ENCODE measurements at places on chromosomes 4 and X.

DNA sequence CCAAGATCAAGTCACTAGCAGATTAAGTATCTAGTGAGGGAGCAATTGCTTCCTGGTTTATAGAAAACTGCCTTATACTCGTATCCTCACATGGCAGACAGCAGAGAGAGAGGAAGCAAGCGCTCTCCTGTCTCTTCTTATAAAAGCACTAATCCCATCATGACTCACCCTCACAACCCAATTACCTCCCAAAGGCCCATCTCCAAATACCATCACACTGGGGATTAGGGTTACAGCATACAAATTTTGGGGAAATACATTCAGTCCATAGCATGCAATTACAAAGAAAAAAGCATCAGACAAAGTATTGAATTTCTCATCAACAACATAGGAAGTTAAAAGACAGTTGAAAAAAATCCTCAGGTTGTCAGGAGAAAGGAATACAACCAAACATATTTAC is 292.6 kb downstream of the IQCM start:
- H3K36me3 ChIP-seq = no peaks in the 10 kb centered on the region
- no peaks in the 10 kb centered on the region for H3K27me3 ChIP-seq
- peaks cover 5% of the 10 kb centered on the region for H3K4me1 ChIP-seq
- no peak for DNase-seq
- no peak overlapping the region for H3K27ac ChIP-seq

DNA sequence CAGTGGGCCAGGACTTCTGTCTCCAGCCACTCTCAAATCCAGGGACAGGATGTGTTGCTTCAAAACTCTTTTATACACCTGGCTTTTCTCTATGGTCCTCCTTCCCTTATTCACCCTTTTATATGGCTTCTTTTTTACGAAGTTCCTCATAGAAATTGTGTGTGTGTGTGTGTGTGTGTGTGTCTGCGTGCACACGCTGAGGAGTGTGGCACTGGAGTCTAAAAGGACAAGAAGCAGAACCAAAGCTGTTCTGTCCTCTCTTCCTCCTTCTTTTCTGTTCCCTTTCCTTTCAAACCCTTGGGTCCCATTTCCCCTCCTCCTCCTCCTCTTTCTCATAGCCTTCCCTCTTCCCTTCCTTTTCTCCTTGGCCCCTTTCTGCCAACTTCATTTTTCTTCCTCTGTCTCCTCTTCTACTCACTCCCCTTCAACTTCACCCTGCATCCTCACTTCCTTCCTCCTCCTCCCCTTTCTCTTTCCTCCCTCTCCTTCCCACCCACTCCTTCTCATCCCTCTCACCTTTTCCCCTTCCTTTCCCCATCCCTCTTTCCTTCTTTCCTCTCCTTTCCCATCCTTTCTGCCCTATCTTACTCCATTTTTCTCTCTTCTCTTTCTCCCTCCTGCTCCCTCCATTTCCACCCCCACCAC is 360.5 kb downstream of the MID1IP1 start:
- no peak for DNase-seq
- peaks cover 31% of the 10 kb centered on the region for H3K27me3 ChIP-seq
- no peaks in the 10 kb centered on the region for H3K36me3 ChIP-seq
- H3K4me3 ChIP-seq = no peak overlapping the region
- H3K4me1 ChIP-seq = peaks cover 4% of the 10 kb centered on the region

DNA sequence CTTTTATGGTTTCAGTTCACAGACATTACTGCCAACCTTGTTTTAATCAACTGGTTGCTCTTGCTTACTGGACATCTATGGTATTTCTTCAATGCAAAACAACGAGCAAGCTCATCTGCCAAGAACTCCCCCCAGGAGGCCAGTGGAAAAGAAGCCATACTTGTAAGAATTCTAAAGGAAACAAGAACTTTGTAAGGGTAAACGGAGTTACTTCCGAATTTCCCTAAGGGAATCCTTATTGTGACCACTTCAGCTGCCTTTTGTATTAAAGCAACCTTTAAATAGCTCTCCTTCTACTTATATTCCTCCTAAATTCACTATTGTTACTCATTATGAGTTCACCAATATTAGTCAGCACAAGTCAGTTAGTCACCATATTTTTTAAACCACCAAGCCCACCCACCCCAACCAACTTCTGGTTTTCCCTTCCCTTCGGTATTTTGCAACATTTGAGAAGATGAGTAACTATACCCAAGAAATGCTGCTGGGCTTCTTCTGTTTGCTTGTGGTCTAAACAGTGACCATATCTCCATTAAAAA is 602.8 kb upstream of the DIPK2B start:
- H3K36me3 ChIP-seq = no peaks in the 10 kb centered on the region
- no peak overlapping the region for H3K4me3 ChIP-seq
- peaks cover 29% of the 10 kb centered on the region for H3K4me1 ChIP-seq
- no peak for DNase-seq
- no peaks in the 10 kb centered on the region for H3K27me3 ChIP-seq
- H3K27ac ChIP-seq = no peak overlapping the region

- peaks cover 26% of the 10 kb centered on the region for H3K4me1 ChIP-seq
- H3K36me3 ChIP-seq = no peaks in the 10 kb centered on the region
- H3K27ac ChIP-seq = no peak overlapping the region
- H3K4me3 ChIP-seq = no peak overlapping the region
Observed at GRCh38 chrX:134554291-134554690, 94.3 kb downstream of the HPRT1 start.

- peaks cover 3% of the 10 kb centered on the region for H3K36me3 ChIP-seq
- H3K4me3 ChIP-seq = no peak overlapping the region
- H3K4me1 ChIP-seq = peaks cover 29% of the 10 kb centered on the region
- no peaks in the 10 kb centered on the region for H3K27me3 ChIP-seq
Observed at GRCh38 chr4:18014269-18014668, 7.3 kb downstream of the LCORL start.

- DNase-seq = no peak
- peaks cover 9% of the 10 kb centered on the region for H3K4me1 ChIP-seq
- H3K36me3 ChIP-seq = no peaks in the 10 kb centered on the region
Observed at GRCh38 chrX:462853-463252, 76.1 kb upstream of the PPP2R3B start.

GRCh38 chr4:186485561-186486062 is 69.8 kb downstream of the MTNR1A start:
- H3K36me3 ChIP-seq = peaks cover 16% of the 10 kb centered on the region
- H3K27me3 ChIP-seq = no peaks in the 10 kb centered on the region
- H3K4me3 ChIP-seq = peak overlapping the region; percentile 80
- peak overlapping the region; percentile 75 for H3K27ac ChIP-seq

DNA sequence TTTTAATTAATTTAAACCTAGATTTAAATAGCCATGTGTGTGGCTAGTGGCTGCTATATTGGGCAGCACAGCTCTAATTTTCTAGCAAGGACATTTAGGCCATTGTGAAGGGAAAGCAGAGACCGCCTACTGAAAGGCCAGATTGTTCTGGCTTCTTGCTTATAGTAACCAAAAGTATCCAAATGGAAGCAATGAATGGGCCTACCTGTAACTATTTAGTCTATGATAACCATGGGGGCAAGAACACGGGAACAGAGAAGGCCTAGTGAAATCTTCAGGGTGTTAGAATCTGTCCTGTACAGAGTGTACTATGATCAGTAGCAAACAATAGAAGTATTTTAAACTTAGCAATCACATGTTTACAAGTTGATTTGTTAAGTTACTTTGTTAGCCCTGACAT is 16.5 kb upstream of the HPRT1 start:
- no peaks in the 10 kb centered on the region for H3K27me3 ChIP-seq
- H3K4me1 ChIP-seq = peaks cover 12% of the 10 kb centered on the region
- H3K36me3 ChIP-seq = peaks cover 7% of the 10 kb centered on the region
- H3K27ac ChIP-seq = no peak overlapping the region

- DNase-seq = peak; percentile 19
- peaks cover 23% of the 10 kb centered on the region for H3K4me1 ChIP-seq
- H3K27me3 ChIP-seq = no peaks in the 10 kb centered on the region
- H3K4me3 ChIP-seq = no peak overlapping the region
Observed at GRCh38 chrX:22063284-22063683, 31.2 kb downstream of the PHEX start.

DNA sequence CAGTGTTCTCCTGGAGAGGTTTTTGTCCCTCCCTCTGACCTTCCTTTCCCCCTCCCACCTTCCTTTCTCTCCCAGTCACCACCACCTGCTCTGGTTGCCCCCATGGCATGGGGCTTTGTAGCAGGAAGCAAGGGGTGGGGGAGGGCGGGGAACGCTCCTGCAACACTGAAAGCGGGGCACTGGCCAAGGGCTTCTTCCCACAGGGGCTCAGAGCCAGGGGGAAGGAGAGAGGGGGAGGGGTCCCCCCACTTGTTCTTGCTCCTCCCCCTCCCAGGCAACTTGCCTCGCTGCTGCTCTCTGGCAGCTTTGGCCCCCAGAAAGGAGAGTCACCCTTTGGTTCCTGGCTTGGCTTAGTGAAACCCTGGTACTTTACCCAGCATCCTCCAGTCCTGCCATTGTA is 48.4 kb downstream of the BCORL1 start:
- DNase-seq = no peak
- H3K4me1 ChIP-seq = peaks cover 9% of the 10 kb centered on the region
- no peaks in the 10 kb centered on the region for H3K27me3 ChIP-seq
- peak overlapping the region; percentile 78 for H3K27ac ChIP-seq
- peaks cover 17% of the 10 kb centered on the region for H3K36me3 ChIP-seq
- H3K4me3 ChIP-seq = no peak overlapping the region

GRCh38 chrX:39150220-39150619 is 349.0 kb downstream of the MID1IP1 start:
- no peaks in the 10 kb centered on the region for H3K27me3 ChIP-seq
- no peak for DNase-seq
- no peak overlapping the region for H3K4me3 ChIP-seq
- peaks cover 11% of the 10 kb centered on the region for H3K4me1 ChIP-seq

- no peaks in the 10 kb centered on the region for H3K36me3 ChIP-seq
- no peak overlapping the region for H3K27ac ChIP-seq
- no peak overlapping the region for H3K4me3 ChIP-seq
- peaks cover 7% of the 10 kb centered on the region for H3K27me3 ChIP-seq
Observed at GRCh38 chr4:20684852-20685763, 15.2 kb upstream of the PACRGL start.

GRCh38 chr4:106522839-106523238 is 154.3 kb upstream of the GIMD1 start:
- H3K36me3 ChIP-seq = no peaks in the 10 kb centered on the region
- H3K4me1 ChIP-seq = no peaks in the 10 kb centered on the region
- H3K4me3 ChIP-seq = no peak overlapping the region
- H3K27me3 ChIP-seq = peaks cover 3% of the 10 kb centered on the region

GRCh38 chrX:253451-254297 is 27.5 kb upstream of the PLCXD1 start:
- no peaks in the 10 kb centered on the region for H3K27me3 ChIP-seq
- no peak for DNase-seq
- no peak overlapping the region for H3K4me3 ChIP-seq
- no peak overlapping the region for H3K27ac ChIP-seq
- H3K36me3 ChIP-seq = peaks cover 6% of the 10 kb centered on the region

DNA sequence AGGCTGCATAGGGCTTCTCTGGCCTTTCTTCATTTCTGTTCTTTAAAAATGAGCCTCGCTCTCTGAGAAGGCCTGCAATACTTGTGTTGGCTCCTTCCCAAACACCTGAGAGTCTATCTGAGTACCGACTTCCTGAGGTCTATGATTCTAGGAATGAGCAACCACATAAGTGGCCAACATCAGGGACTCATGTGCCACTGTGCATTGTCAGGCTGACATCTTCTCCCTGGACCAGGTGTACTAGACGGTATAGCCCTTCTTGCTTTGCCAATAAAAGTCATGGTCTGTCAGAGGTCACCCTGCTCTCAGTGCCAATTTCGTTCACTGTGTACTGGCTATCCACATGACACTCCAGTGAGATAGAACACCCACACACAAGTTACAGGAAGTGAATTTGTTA is 67.4 kb upstream of the EPHA5 start:
- H3K4me3 ChIP-seq = no peak overlapping the region
- H3K27me3 ChIP-seq = no peaks in the 10 kb centered on the region
- H3K27ac ChIP-seq = no peak overlapping the region
- DNase-seq = no peak

GRCh38 chr4:89247951-89248350 is 59.6 kb downstream of the GPRIN3 start:
- H3K27ac ChIP-seq = no peak overlapping the region
- H3K4me1 ChIP-seq = peaks cover 12% of the 10 kb centered on the region
- DNase-seq = no peak
- H3K4me3 ChIP-seq = no peak overlapping the region
- H3K36me3 ChIP-seq = no peaks in the 10 kb centered on the region
- H3K27me3 ChIP-seq = no peaks in the 10 kb centered on the region

DNA sequence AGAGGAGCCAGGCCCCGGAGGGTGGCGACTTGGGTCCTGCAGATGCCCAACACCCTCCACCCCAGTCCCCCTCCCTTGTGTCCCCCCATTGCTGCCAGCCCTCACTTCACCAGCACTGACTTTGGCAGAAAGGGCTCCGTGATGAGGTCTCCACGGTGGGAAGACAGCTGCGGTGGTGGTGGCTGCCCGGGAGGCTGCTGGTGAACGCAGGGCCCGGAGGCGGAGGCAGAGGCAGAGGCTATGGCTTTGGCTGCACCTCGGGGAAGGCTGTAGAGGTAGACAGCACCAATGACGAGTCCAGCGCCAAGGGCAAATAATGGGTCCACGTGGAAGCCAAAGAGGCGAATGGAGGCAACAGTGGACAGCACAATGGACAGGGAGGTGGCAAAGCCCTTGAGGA is 6.8 kb downstream of the SLC35A2 start:
- DNase-seq = no peak
- H3K36me3 ChIP-seq = peaks cover 16% of the 10 kb centered on the region
- H3K4me1 ChIP-seq = no peaks in the 10 kb centered on the region
- H3K4me3 ChIP-seq = no peak overlapping the region
- H3K27me3 ChIP-seq = no peaks in the 10 kb centered on the region

DNA sequence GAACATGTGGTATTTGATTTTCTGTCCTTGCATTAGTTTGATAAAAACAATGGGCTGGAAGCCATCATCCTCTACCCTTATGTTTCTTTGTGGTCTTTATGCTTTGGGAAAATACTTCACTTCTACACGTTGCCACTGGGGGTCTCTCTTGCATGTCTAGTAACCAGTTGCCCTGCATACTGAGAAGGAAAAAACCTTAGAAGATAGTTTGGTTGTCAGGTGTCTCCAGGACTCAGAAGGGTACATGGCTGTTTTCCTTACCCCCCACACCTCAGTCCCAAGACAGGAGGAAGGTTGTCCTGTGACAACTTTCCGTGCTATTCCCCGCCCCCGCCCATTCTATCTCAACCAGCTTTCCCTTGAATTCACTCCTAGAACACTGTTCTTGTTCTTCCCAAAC is 62.1 kb upstream of the LANCL3 start:
- no peak for DNase-seq
- no peaks in the 10 kb centered on the region for H3K4me1 ChIP-seq
- H3K36me3 ChIP-seq = peaks cover 5% of the 10 kb centered on the region
- H3K27ac ChIP-seq = no peak overlapping the region
- H3K27me3 ChIP-seq = peaks cover 2% of the 10 kb centered on the region

All from neural crest cell (in vitro differentiated cells).